ENCODE measurements at places on chromosomes 2 and 18.

GRCh38 chr2:147863835-147864234 is 19.0 kb downstream of the ACVR2A start:
- DNase-seq: no peak

DNA sequence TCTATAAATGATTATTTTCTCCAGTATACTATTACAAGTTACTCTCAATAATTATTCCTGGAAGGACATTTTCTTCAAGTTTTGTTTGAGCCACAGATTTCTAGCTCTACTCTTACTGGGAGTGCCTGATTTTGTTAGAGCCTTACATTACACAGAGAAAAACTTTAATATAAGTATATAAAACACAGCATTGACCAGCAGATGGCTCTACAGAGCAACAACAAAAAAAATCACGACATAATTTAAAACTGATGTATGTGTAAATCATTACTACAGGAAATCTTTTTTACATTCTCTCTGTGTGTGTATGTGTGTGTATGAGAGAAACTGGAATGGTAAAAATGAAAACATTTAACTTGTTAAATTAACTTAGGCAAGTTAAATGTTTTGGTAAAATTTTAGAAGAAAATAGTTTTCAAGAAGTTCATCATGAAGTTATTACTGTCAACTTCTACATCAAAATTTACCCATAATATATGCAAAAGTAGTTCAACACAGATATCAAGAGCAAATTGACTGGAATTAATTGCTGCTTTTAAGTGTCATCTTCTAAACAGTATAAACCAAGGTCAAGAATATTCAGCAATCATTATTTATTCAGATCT is 103.3 kb downstream of the MDH1 start:
- DNase-seq: peak; percentile 86

DNA sequence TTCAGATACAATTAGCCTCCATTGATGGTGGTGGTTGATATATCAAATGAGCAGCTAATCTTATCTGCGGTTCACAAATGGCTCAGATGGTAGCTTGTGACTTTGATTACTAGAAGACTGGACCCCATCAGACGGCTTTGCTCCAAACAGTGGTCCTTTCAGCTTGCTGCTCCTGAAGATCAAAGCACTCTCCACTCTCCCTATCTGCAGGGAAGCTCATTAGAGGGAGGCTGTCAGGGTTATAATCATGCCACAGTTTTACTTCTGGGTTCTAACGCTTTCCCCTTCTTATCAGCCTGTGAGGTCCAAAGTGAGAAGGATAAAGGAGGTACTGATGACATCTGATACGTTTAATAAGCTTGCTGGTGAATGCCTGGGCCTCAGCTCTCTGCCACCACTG is 247.1 kb upstream of the NT5C1B start:
- no peak for DNase-seq

DNA sequence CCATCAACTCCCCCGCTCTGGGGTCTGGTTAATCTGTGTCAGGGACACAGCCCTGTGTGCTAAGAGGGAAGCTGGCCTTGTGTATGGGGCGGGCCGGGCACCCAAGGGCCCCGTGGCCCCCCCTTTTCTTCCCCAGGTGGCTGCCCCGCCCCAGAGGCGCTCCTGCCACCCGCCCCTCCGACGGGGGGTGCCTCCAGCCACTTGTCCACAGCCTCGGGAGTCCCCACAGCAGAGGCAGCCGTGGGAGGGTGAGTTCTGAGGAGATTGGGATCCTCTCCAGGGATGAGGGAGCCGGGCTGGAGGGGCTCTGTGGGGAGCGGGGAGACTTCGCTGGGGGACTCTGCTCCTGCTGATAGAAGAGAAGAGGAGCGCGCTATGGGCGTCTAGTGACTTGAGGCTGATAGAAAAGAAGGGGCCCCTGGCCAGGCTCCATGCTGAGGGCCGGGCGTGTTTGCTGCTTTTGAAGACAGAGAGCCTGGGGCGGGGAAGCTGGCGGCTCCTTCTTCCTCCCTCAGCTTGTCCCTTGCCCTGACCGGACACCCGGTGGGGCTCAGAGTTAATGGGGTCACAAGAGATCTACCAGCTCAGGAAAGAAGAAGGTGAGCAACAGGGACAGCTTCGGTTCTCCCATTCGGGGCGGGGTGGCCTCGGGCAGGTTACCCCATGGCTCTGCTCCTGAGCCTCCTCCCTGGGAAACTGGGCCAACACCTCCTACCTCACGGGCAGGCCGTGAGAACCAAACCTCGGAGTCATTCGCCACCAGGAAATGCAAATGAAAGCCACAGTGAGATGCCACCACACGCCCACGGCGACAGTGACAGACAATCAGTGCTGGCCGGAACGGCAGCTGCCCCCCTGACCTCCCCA is 89.4 kb upstream of the TAF1B start:
- DNase-seq: no peak

- no peak for DNase-seq
Measured at GRCh38 chr2:140680862-140681261, 1450.0 kb downstream of the LRP1B start.

- no peak for DNase-seq
Measured at GRCh38 chr2:29987146-29987545, 65.8 kb upstream of the ALK start.

DNA sequence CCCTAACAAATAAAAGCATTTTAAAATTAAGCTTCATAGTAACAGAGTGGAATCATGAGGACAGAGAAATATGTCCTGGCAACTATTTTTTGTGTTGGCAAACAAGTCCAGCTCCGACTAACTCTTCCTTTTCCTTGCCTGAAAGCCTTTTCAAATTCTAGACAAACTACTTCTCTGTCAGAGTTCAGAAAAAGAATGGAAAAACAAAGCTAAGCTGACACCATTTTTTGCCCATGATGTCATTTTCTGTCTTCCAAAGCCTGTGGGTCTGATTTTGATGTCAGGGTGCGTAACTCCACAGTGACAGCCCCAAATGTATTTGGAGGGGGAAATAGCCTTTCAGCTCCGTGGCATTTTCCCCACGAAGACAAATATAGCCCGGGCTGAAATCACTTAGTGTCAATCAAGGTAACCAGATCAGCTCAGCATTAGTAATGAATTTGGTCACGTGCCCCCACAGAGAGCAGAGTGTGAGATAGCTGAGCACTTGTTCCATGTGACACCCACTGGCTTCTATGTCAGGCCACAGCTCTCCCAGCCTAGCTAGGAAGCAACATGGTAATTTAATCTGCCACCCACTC is 233.0 kb upstream of the SIX2 start:
- peak; percentile 53 for DNase-seq

DNA sequence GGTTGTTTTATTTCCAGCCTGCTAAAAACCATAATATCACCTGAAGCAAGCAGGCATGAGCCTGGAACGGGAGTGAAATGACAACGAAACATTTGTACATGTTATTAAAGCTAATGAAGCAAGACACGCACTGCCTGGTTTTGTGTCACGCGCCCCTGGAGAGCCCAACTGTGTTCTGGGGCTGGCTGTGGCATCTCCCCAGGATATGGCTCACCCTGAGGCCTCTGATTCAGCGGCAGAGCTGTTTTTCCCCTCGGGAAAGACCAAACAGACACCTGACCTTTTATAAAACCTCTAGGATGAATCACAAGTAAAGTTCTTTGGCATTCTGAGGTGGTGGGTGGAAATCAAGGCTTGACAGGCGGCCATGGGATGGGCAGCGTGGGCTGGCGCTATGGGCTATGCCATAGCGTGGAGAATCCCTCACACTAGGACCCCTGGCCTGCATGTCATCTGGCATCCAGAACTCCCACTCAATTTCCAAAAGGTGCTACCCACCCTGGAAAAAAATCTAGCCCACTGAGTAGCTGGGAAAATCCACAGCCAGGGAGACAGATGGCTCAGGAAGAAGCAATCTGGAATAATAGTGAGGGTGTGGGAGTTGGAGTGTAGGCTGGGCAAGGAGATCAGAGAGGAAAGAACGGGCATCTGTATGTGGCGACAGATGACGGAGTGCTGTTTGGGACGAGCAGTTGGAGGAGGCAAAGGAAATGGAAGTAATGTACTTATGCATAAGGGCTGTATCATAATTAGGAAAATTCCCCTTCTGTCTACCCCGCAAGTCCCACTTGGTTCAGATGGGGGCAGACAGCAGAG is 262.0 kb downstream of the AFF3 start:
- DNase-seq: peak; percentile 83
